ENCODE measurements at places on chromosomes 3 and 15.

GRCh38 chr3:181564222-181564621 lies 147.5 kb upstream of the SOX2 start:
- DNase-seq = no peak

DNA sequence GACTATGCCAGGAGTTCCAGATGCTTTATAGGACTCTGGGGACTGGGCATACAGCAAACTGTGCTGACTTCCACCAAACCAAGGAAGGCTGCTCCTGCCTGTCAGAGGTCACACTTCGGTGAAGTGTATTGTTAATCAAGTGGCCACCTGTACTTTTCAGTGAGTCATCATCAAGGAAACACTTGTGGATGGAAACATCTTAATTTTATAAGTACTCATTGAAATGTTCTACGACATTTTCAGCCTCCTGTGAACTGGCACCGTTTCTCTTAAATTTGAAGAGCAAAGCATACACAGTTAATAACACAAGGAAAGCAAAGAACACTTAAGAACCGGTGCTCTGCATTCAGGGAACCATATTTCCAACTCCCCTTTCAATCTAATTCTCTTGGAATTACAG lies 801.7 kb upstream of the DPPA4 start:
- no peak for DNase-seq

GRCh38 chr3:88795503-88795902 lies 311.9 kb upstream of the EPHA3 start:
- DNase-seq = no peak

DNA sequence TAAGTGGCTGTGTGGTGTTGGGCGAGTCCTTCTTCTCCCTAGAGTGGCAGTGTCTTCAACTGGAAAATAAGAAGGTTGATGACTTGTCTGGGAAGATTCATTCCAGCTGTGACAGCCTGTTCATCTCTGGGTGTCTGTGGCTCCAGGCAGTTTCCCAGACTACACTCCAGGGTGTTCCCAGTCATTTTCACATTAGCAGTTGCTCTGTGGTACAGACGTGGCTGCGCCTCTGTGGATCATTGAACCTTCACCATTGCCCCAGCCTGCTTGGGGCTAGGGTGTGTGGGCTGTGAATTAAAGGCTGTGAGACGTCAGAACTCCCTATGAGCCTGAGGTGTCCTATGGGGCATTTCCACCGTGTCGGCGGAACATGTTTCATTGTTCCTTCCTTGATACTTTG lies 239.6 kb upstream of the NR2E3 start:
- DNase-seq = no peak
